ENCODE measurements at places on chromosomes 16 and 17.

DNA sequence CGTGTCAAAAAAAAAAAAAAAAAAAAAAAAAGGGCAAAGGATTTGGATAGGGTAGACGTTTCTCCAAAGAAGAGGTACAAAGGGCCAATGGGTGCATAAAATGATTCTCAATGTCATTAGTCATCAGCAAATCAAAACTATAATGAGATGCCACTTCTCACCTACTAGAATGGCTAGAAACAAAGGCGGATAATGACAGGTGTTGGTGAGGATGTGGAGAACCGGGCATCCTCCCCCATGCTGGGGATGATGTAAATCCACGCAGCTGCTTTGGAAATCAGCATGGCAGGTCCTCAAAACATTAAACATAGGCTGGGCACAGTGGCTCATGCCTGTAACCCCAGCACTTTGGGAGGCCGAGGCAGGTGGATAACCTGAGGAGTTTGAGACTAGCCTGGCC, 9.4 kb downstream of the ITGAX start:
- DNase-seq: no peak

- DNase-seq: no peak
Observed at GRCh38 chr17:76833034-76833644, 35.1 kb upstream of the MGAT5B start.

DNA sequence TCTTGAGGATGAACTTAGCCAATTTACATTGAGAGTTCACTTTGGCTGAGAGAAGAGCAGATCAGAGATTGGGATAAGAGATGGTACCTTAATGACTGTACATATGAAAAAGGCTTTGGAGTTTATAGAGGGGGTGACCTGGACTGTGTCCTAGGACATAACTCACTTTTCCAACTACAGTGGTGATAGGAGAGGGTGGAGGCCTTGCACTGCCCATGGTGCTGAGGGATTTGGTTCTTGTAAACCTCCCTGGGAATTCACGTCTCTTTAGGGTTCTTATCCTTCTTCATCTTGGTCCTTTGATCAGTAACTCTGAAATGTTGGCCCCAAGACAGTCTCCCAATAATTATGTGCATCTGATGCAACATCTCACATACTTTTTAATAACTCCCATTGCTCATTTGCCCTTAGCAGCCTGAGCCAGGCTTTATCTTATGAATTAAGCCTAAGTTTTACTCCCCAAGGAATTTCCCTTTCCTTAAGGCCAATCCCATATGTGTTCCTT, at the start of gene OR4D1:
OR4D1 (plus strand) TSS at position 455 of the 505 bp plus-strand sequence. CDS start 6,770 bp downstream, outside the sequence.
- DNase-seq: no peak

- DNase-seq: no peak
Observed at GRCh38 chr17:74525465-74525725, 5.9 kb downstream of the CD300LB start.

DNA sequence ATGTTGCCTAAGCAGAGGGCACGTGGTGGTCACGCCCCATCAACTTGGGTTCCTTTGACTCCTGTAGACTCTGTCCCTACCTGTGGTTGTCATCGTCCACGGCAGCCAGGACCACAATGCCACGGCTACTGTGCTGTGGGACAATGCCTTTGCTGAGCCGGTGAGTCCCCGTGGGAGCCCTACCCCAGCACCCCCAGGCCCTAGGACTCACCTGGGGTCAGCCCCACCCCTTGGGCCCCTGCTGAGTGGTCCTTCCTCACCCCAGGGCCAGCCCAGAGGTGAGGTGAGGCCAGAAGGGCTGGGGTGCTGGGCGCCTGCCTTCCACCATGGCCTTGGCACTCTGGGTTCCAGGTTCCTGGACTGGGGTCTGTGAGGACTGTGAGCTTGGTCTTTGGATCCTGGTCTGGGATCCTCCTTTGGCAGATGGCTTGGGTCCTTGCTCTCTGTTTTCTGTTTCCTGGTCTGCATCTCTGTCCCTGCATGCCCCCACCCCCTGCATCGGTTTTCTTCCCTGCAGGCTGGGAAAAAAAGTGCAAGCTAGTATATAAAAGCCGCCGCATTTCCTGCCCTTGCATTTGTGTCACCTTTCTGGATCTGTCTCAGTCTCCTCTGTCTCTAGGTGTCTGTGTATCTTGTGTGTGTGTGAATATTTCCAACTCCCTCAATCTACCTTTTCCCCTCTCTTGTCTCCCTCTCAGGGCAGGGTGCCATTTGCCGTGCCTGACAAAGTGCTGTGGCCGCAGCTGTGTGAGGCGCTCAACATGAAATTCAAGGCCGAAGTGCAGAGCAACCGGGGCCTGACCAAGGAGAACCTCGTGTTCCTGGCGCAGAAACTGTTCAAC, 17.5 kb downstream of the STAT5A start:
- no peak for DNase-seq

DNA sequence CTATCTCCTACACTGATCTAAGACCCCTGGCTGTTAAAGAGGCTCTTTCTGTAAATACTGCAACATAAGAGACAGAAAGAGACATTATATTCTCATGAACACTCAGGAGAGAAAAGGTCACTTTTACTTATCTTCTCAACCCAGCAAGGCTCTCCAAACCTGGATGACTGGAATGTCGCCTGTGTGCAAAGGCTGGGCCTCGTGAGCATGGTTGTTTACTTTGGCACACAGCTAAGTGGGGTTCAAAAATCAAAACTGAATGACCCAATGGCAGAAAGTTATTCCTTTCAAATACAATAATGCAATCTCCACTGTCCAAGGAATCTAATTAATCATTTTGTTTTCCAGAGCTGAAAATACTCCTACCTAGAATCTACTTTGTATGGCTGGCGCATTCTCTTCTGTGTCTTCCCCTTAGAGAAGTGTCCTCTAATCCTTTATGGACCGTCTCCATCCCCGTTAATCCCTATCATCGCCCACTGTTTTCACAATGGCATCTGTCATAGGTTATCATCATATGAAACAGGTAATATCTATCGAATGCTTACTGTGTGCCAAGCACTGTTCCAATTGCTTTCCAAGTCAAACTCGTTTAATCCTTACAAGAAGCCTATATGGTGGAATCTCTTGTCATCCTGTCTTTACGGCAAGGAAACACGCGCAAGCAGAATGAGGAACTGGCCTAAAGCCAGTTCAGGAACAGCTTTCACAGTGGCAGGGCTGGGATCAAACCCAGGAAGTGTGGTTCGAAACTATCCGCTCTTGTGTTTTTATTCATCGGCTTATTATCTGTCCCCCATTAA, 1.3 kb downstream of the SLX4 start:
- DNase-seq: no peak

DNA sequence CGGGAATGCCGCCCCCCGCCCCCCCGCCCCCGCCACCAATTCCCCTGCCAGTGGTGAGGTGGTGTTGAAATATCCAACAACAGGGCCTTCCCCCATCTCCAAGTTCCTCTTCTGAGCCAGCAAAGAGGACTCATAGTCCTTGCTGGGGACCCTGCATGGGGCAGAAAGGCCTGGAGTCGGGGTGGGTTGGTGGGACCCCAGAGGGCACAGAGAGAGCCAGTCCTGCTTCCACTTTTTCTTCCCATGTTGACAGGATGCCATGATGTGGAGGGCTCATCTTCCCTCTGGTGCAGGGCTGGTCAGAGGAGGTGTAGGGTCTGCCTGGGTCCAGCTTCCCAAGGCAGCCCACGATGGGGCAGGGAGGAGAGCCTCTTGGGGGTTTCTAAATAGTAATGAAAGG, 49.0 kb upstream of the PIK3R6 start:
- no peak for DNase-seq

DNA sequence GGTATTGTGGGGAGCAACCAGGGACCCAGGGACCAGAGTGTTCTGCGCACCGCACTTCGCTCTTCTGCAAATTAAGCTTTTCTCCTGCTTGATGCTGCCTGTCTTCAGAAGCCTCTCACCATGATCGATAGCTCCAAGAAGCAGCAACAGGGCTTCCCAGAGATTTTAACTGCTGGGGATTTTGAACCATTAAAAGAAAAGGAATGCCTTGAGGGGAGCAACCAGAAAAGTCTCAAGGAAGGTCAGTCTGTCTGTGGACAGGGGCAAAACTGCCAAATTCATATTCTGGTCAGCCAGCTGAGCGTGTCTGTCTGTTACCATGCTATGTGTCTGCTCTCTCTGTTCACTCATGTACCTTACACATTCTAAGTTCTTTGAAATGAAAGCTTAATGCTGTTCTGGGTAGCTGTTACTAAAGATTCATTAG, 115.7 kb downstream of the MRTFB start:
- no peak for DNase-seq

DNA sequence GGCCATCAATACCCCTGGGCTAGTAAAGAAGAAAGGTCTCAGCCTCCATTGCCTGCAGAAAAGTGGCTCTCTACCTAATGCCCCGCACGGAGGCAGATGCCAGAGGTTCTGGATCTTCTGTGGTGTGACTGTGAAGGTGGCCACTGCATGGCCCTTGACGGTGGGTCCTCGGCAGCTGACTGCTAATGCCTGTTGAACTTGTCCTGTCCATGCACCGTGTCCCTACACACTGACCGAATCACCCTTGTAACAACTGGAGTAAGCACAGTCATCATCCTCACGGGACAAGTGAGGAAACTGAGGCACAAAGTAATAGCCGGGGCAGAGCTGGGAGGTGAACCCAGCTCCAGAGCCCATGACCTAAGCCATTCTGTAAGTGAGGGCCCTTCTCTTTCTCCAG, 48.8 kb downstream of the MYH11 start:
- DNase-seq: no peak

DNA sequence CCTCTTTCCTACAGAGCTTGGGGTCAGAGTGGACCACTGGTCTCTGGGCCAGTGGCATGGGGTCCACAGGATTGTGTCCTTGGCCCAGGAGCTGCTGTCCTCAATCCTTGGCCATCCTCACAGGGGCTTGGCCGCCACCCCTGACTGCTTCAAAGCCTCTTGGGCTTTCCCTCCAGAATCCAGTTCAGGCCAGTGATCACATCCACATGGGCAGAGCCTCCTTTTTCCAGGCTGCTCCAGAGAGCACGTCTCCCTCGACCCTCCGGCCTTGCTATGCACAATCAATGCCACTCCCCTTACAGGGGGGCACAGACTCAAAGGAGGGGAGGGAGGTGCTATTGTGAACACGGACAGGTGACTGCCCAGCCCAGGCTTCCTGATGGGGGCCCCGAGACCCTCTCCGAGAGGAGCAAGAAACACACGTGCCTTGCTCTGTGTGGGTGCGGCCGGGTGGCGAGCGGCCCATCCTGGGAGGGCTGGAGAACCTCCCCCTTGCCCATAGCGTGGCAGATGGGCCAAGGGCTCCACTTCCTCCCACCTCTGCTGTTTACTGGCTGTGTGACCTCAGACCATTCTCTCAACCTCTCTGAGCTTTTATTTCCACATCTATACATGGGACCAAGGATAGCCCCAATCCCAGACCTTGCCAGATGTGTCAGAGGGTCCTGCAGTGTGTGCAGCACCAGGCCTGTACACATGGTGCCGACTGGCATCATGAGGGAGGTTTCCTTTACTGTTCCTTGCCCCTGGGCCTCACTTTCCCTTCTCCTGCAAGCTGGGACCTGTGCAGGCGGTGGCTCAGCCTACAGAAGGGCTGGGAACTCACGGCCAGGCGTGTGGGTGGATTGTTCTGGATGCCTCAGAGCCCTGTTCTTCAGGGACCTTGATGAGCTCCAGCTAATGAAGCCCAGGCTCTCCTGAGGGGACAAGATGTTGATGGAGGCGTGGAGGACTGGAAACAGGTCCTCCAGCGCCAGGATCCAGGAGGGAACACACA, 229.0 kb upstream of the GSE1 start:
- DNase-seq: no peak

DNA sequence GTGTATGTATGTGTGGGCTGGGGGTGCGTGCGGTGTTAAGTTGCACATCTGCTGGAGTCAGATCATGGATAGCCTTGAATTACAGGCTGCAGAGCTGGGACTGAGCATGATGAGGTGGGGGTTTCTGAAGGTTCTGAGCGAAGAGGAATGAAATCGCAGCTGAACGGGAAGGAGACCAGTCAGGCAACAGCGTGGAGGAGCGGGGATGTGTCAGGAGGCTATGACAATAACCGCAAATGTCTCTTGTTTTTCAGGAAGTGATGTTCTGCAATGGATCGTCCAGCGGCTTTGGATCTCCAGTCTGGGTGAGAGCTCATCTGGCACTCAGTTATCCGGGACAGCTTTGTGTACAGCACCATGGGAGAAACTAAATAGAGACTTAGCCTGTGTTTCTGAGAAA, 20.9 kb downstream of the RGS9 start:
- no peak for DNase-seq

GRCh38 chr17:8087075-8087951, at the start of gene ALOX12B:
Gene ALOX12B, minus strand, starts transcription at chr17:8087716. Its CDS starts 274 bp downstream, at chr17:8087442.
- no peak for DNase-seq

- DNase-seq: no peak
Observed at GRCh38 chr17:16472539-16472938, 19.5 kb downstream of the LRRC75A start.

- DNase-seq: no peak
Observed at GRCh38 chr17:2613089-2613808, 19.8 kb downstream of the PAFAH1B1 start.

- peak; percentile 71 for DNase-seq
Observed at GRCh38 chr17:42101513-42102292, 3.4 kb upstream of the ZNF385C start.

GRCh38 chr16:85327731-85328675, 215.7 kb upstream of the CIBAR2 start:
- DNase-seq: peak; percentile 71

GRCh38 chr16:73408716-73409115, 360.8 kb upstream of the ZFHX3 start:
- no peak for DNase-seq

- DNase-seq: peak; percentile 50
Observed at GRCh38 chr16:48609652-48610029, 339 bp downstream of the N4BP1 start.

Measured in SK-N-DZ (cell line).